ENCODE measurements at places on chromosomes 4 and X.

DNA sequence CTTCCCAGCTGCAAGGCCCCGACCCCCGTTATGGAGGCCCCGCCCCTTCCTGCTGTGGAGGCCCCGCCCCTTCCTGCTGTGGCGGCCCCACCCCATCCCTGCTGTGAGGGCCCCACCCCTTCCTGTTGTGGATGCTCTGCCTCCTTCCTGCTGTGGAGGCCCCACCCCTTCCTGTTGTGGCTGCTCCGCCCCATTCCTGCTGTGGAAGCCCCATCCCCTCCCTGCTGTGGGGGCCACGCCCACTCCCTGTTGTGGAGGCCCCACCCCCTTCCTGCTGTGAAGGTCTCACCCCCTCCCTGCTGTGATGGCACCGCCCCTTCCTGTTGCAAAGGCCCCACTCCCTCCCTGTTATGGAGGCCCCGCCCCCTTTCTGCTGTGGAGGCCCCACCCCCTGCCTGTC, 104.9 kb upstream of the PSAPL1 start:
- DNase-seq = no peak

DNA sequence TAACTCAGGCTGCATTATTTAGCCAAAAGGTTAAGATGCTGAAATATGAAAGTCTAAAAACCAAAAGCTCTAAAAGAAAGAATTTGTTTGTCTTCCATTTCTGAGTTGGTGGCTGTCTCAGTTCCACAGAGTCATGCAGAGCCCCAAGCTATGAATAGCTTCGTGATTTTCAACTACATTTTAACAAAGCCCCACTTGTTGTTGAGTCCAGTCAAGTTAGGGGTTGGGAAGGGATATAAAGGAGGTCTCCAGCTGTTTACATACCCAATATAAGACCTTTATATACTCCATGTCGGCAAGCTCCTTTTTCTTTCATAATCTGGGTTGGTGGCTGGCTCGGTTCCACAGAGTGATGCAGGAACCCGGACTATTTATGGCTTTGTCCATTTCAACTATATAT, 924.6 kb upstream of the PRKX start:
- DNase-seq = no peak

DNA sequence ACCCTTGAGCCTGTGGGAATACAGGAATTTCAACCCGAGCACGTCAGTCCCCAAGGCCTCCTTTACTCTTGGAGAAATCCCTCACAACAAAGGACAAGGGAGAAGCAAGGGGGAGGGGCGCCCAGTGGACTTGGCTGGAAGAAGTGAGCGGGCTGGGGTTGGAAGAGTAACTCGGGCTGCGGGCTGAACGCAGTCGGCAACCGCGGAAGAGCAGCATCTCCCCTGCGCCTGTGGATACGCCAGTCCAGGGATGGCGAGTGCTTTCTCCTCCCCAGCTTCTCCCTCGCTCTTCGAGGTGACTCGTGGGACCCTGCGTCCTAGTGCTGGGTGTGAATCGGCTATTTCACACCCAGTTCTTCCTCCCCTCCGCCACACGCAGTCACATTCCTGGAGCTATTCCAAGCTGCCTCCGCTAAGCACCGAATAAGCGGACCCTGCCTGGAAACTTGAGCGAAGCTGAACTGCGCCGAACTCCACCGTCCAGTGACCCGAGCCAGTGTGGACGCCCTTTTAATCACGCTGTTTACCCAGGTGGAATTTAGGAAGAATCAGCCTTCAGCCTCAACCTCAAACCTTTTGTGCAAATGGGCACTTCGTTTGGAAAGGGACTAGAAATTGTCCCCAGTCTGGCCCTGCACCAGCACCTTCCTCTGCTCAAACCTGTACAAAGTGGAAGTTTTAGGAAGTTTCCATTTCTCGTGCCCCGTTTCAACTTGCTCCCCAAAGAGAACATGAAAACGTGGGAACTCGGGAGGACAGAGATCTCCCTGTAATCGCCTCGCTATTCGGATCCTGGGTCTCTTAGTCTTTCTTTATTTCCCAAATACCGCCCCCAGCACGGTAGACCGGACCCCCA, 64.3 kb upstream of the WDR17 start:
- DNase-seq = no peak

- DNase-seq = no peak
Measured at GRCh38 chrX:70231666-70232065, 2.8 kb upstream of the AWAT1 start.

- DNase-seq = no peak
Measured at GRCh38 chr4:169485086-169485485, 127.3 kb downstream of the NEK1 start.

- DNase-seq = no peak
Measured at GRCh38 chr4:112807083-112807482, 170.1 kb downstream of the LARP7 start.

- no peak for DNase-seq
Measured at GRCh38 chrX:121886557-121886956, 839.1 kb downstream of the GLUD2 start.

DNA sequence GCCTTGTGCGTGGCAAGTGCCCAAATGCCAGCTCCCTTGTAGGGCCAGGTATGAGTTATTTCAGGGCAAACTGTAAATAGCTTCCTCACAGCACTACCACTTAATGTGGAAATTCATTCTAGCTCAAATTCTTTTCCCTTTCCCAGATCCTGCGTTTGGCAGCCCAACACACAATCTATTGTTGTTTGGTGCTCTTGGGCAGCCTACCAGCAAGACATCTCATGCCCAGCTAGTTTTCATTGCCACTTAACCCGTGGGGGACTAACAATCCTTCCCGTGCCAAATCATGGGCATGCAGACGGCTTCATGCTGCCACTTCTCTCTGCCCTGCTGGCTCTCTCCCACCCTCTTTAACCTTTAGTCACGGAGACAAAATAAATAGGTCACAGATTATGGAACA, 454.2 kb downstream of the GRIA2 start:
- DNase-seq = no peak

DNA sequence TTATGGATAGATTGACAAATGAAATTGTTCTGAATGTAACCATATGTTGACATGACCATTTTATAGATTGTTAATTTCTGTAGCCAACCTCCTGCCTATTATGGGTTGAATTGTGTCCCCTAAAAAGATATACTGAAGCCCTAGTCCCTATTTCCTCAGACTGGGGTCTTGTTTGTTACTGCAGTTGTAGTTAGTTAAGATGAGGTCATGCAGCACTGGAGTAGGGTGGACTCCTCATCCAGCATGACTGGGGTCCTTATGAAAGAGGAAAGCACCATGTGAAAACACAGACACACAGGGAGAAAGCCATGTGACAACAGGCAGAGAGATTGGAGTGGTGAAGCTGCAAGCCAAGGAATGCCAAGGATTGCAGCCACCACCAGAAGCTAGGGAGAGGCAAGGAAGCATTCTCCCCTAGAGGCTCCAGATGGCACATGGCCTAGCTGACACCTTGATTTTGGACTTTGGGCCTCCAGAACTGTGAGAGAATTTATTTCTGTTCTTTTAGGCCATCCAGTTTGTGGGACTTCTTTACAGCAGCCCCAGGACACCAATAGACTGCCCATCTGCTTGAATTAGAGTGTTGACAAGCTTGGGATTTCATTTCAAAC, 14.0 kb downstream of the MTM1 start:
- DNase-seq = no peak

DNA sequence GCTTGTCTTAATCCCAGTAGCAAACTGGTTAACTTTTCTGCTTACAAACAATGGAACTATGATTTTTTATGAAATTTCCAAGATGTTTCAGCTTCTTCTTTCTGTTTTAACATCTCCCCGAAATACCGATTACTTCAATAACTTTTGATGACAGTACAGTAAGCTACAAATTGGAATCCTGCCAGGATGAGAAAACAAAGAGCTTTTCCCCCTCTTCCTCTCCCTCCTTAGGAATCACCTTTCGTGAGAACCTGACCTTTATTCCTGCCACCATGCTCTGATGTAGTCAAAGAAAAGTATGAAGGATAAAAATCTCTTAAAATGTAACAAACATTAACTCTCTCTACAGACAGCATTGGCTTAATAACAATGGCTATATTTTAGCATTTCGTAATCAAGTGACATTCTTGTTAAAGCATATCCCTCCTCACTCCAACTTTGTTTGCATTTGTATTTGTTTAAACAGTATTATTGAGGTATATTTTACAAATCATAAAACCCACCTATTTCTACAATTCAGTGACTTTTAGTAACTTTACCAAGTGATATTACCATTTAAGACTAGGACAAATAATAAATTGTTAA, 148.7 kb upstream of the NAP1L5 start:
- DNase-seq = no peak

GRCh38 chr4:189597341-189597740, 343.3 kb upstream of the FRG1 start:
- DNase-seq = no peak

GRCh38 chr4:122775039-122775438, 42.5 kb downstream of the BBS12 start:
- DNase-seq = no peak

DNA sequence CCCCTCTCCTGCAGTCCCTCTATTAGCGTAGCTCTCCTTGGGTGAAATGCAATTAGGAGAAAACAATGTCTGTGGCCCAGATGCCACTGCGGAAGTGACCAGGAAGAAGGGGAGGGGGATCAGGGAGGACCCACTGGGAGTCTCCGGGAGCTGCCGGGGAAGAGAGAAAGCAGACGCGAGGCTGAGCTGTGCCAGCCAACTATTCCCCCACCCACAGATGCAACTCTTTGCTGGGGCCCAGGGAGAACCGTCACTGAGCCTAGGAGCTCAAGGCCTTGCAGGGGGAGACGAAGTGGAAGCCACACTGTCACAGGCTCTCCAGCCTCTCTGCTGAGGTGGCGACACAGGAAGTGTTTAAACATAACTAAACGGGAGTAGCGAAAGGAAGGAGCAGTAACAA, 149.2 kb downstream of the BCOR start:
- DNase-seq = no peak

GRCh38 chrX:7091923-7092322, 55.6 kb upstream of the STS start:
- no peak for DNase-seq

- no peak for DNase-seq
Measured at GRCh38 chrX:73563738-73564068, 706 bp downstream of the CHIC1 start.

DNA sequence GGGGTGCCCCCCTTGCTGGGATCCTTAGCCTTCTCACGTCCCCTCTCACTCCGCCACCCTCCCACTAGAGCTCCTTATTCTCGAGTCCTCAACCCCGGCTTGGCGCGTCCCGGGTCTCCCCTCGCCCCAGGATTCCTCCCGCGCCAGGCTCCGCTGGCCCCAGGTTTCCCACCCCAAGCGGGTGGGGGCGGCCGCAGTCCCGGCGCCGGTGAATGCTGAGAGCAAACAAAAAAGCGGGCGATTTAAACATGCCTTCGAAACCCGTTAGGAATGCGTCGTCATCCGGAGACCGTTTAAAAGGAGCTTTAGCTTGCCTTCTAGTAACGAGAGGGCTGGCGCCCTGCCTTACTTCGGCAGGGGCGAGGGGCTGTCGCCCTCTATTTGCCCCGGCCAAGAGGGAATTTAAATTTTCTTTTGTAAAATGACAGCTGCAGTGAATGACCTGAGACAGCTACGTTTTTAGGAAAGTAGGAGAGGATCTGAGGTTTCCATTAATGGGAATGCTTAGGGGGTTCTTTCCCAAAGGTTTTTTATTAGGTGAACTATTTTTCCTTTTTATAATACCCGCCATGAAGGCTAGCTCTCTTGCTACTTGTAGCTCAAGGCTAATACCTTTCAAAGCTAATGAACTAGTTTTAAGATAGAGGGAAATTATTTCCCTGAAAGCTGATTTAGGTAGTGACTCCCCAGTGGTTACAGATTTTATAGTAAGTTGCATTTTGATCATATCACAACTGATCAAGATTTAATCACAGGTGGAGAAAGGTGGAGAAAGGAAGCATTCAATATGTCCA, 3.1 kb downstream of the JADE1 start:
- DNase-seq = no peak

GRCh38 chr4:76823495-76823894, 74.4 kb downstream of the SOWAHB start:
- no peak for DNase-seq

DNA sequence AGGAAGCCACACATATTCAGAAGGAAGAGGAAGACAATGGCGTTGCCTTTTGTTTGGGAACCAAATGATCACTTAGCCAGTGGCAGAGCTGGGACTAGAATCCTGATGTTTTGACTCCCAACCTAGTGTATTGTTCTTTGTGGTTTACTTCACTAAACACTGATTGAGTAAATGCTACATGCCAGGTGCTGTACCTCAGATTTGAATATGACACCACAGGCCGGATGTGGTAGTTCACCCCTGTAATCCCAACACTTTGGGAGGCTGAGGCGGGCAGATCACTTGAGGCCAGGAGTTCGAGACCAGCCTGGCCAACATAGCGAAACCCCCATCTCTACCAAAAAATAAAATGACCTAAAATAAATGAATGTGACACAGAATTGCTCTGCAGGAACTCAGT, 8.4 kb downstream of the NDUFA1 start:
- DNase-seq = no peak

GRCh38 chr4:25834411-25835107, 28.2 kb downstream of the SEL1L3 start:
- no peak for DNase-seq

DNA sequence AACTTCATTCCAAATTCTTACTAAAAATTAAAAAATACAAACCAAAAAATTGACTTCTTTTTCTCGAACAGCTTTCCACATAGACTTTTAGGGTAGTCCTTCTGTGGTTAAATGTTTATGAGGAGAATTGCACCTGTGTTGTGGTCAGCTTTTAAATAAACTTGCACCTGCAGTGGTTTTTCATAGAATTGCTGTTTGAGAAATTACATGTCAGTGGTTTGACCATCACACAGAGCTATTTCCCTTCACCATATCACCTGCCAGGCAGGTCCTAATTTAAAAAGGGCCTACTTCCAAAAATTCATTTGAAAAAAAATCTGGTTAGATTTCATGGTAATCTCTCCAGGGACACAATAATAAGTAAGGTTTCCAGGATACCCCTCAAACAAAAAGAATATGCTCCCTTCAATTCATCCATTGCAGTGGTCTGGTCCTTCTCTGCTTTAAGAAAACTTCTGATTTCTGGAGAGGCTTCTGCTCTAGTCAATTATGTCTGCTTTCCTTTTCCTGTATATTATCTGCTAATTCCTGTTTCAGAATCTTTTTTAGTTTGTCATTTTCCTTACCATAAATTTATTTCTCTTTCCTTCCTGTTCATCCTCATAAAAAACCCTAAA, 9.8 kb upstream of the UTP3 start:
- DNase-seq = no peak

All from stimulated activated CD4-positive, alpha-beta T cell treated with anti-CD3 and anti-CD28 coated beads, Interleukin-1b, Interleukin-23, amount 100 ng/mL, for 1 hour (primary cell).